Lung (tissue), 17 donors: ENCODE measurements at places on chromosomes 7 and 10. TPM values are rescaled to one million over a fixed set of nuclear protein-coding genes. Genes with fewer than 3 reads are reported as not detected.
A peak's percentile ranks its signal among the peaks of the same experiment; 100 is the strongest.

DNA sequence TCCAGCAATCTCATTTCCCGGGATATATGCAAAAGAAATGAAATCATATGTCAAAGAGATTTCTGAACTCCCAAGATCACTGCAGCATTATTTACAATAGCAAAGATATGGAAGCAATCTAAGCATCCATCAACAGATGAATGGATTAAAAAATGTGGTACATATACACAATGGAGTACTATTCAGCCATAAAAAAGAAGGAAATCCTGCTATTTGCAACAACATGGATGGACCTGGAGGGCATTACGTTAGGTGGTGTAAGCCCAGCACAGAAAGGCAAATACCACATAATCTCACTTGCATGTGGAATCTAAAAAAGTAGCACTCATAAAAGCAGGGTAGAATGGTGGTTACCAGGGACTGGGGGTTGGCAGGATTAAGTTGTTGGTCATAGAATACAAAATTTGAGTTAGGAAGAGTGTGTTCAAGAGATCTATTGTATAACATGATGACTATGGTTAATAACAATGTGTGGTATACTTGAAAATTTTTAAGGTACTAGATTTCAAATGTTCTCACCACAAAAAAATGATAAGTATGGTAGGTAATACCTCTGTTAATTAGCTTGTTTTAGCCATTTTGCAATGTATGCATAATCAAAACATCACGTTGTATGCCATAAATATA lies 32.9 kb upstream of the EIF5AL1 start:
- no peak for DNase-seq
- H3K4me3 ChIP-seq, result no peak overlapping the region
- no peak overlapping the region for H3K27ac ChIP-seq
- peaks cover 18% of the 10 kb centered on the region for H3K4me1 ChIP-seq
- no peaks in the 10 kb centered on the region for H3K27me3 ChIP-seq

DNA sequence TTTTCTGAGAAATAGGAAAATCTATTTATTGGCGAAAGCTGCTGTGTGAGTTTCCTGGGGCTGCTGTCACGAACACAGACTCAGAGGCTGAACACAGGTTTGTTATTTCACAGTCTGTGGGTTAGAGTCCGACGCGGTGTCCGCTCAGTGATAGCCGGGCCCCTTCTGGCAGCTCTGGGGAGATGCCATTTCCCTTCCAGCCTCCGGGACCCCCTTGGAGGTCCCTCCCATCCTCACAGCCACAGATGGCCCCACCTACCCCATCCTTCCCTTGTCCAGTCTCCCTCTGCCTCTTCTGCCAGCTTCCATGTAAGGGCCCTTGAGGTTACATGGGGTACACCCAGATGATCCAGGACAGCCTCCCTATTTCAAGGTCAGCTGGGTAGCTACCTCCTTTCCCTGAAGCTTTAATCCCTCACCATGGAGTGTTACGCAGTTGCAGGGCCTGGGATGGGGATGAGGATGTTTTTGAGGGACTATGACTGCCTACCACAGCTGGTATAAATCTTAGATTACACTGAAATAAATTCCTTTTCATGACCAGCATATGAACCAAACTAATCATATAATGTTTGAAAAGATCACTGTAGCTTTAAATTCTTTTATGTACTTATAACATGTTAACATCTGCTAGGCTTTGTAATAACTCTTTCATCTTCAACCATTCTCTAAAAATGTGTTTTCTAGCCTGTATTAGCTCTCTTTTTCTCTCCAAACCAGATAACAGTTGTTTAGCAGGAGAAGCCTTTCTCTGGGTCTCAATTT lies 98.5 kb downstream of the WDR37 start:
- H3K4me1 ChIP-seq, result peaks cover 3% of the 10 kb centered on the region
- peak; percentile 39 for DNase-seq
- H3K4me3 ChIP-seq, result no peak overlapping the region
- H3K27me3 ChIP-seq, result no peaks in the 10 kb centered on the region
- no peaks in the 10 kb centered on the region for H3K36me3 ChIP-seq
- no peak overlapping the region for H3K27ac ChIP-seq

DNA sequence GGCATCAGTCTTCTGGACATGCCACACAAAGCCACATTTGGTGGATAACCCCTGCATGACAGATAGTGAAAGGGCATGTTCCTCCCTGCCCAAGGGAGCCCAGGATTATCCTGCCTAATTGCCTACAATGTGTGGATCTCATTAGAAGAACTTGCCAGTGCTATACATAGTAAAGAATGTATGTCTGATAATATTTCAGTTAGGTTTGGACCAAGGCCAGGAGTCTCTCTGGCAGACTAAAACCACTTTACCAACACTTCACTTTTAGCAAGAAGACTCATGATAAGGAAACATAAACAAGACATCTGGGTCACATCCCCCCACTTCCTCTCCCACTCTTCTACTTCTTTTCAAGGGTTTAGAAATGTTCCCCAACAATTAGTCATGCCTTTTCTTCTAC lies 196.7 kb downstream of the MTERF1 start:
- H3K4me1 ChIP-seq, result peaks cover 2% of the 10 kb centered on the region
- no peak overlapping the region for H3K27ac ChIP-seq
- no peaks in the 10 kb centered on the region for H3K27me3 ChIP-seq

- H3K27me3 ChIP-seq, result no peaks in the 10 kb centered on the region
- H3K4me3 ChIP-seq, result no peak overlapping the region
- no peaks in the 10 kb centered on the region for H3K4me1 ChIP-seq
- no peak for DNase-seq
- peaks cover 5% of the 10 kb centered on the region for H3K36me3 ChIP-seq
Measured at GRCh38 chr10:132204078-132204780, 17.5 kb downstream of the DPYSL4 start.

DNA sequence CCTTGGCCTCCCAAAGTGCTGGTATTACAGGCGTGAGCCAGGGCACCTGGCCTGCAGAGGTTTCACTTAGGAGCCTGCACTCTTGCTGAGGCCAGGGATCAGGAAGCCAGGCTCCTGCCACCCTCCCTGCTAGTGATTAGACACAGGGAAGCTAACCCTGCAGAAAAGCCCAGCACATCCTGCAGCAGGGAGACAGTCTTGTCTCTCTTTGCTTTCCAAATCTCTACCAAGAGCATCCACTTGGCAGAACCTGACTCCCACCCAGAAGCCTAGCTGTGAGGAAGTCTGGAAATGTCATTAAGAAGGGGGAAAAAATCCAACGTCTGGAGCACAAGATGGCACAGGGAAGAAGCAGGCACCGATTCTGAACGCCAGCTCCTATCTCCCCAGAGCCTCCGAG lies 8.0 kb upstream of the FAM171A1 start:
- H3K27me3 ChIP-seq, result no peaks in the 10 kb centered on the region
- H3K4me1 ChIP-seq, result no peaks in the 10 kb centered on the region
- H3K27ac ChIP-seq, result no peak overlapping the region
- H3K4me3 ChIP-seq, result no peak overlapping the region
- no peaks in the 10 kb centered on the region for H3K36me3 ChIP-seq
- no peak for DNase-seq

DNA sequence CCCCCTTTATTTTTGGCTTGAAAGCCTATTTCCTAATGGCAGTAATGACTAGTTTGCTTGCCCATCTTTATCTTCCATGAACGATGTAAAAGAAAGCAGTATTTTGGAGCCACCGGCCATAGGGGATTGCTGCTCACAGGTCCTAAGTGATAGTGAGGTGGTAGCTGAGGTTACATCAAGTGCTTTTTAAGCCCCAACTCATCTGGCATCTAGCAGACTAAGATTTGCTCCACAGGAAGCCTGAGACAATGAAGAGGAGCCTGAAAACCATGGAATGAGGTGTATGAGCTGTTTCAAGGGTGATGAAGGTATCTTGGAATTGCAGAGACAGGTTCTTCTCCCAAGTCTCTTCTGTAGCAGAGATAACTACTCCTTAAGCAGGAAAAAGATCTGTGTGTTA lies 496.3 kb downstream of the XPNPEP1 start:
- H3K36me3 ChIP-seq, result no peaks in the 10 kb centered on the region
- no peak for DNase-seq
- no peaks in the 10 kb centered on the region for H3K4me1 ChIP-seq
- H3K4me3 ChIP-seq, result no peak overlapping the region

- DNase-seq, result no peak
- H3K27ac ChIP-seq, result no peak overlapping the region
- H3K27me3 ChIP-seq, result no peaks in the 10 kb centered on the region
- no peak overlapping the region for H3K4me3 ChIP-seq
Measured at GRCh38 chr7:89029864-89030263, 234.3 kb upstream of the TEX47 start.

DNA sequence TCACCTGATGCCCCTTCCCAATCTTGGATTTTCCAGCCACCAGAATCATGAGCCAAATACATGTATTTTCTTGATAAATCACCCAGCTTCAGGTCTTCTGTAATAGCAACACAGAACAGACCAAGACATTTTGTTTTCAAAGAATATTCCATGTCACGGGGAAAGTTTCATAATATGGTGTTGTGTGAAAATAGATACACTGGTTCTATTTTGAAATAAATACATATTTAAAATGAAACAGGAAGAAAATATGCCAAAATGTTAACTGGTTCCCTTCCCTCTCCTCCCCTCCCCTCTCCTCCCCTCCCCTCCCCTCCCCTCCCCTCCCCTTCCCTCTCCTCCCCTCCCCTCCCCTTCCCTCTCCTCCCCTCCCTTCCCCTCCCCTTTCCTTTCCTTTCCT lies 30.3 kb upstream of the CAMK1D start:
- H3K36me3 ChIP-seq, result no peaks in the 10 kb centered on the region
- no peak overlapping the region for H3K27ac ChIP-seq
- H3K4me1 ChIP-seq, result no peaks in the 10 kb centered on the region
- H3K27me3 ChIP-seq, result no peaks in the 10 kb centered on the region

GRCh38 chr10:133097961-133098360 lies 10.2 kb downstream of the ADGRA1 start:
- peaks cover 31% of the 10 kb centered on the region for H3K27me3 ChIP-seq
- H3K27ac ChIP-seq, result no peak overlapping the region
- H3K4me3 ChIP-seq, result no peak overlapping the region
- no peak for DNase-seq

DNA sequence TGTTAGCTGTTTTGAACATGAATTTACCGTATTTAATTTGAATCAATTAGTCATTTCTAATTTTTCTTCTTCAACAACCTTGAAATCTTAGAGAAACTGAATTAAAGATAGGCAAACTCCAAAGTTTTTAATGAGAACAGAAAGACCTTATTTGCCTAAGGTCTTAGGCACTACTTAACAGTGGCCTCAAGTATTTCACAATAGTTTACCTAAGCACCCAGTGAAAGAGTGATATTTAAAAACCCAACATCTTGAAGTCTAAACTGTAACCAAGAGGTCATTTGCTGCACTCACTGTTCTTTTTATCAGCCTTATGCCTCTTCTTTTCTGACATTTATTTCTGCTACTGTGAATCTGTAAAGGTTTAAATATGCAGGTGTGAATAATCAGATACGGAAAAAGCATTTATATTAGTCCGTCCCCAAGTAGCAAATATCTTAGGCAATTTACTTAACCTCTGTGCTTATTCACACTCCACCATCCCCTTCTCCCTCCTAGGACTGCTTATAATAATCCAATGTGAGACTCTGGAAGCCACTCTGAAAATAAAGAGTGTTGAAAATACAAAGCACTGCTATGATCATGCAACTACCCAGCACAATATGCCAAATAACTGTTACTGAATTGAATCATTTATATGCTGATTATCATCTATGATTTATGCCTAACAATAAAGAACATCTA lies 105.7 kb downstream of the ELAPOR2 start:
- no peak overlapping the region for H3K27ac ChIP-seq
- H3K4me1 ChIP-seq, result no peaks in the 10 kb centered on the region
- H3K36me3 ChIP-seq, result no peaks in the 10 kb centered on the region
- DNase-seq, result peak; percentile 46
- no peaks in the 10 kb centered on the region for H3K27me3 ChIP-seq

- H3K4me3 ChIP-seq, result no peak overlapping the region
- no peaks in the 10 kb centered on the region for H3K4me1 ChIP-seq
- no peak overlapping the region for H3K27ac ChIP-seq
- H3K27me3 ChIP-seq, result no peaks in the 10 kb centered on the region
- H3K36me3 ChIP-seq, result no peaks in the 10 kb centered on the region
Measured at GRCh38 chr7:4931943-4932342, 27.0 kb downstream of the MMD2 start.

GRCh38 chr7:103894656-103895596 lies 94.5 kb downstream of the RELN start:
- H3K27ac ChIP-seq, result no peak overlapping the region
- peak; percentile 75 for DNase-seq
- no peaks in the 10 kb centered on the region for H3K36me3 ChIP-seq
- H3K27me3 ChIP-seq, result no peaks in the 10 kb centered on the region
- H3K4me3 ChIP-seq, result no peak overlapping the region

DNA sequence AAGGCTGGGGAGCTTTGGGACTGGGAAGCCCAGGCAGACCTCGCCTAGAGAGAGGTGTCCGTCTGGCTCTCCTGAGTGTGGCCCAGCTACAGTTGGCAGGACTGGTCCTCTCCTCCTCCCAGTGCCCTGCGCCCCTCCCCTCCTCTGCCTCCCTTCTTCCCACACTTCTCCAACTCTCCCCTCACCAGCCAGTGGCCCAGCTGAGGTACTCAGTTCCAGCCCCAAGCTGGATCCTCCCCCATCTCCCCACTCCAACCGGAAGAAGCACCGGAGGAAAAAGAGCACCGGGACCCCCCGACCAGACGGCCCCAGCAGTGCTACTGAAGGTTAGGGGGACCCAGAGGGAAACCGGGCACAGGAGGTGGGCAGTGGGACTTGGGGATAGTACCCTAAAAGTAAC lies 27.7 kb downstream of the GBX1 start:
- no peaks in the 10 kb centered on the region for H3K4me1 ChIP-seq
- H3K36me3 ChIP-seq, result peaks cover 35% of the 10 kb centered on the region
- no peak overlapping the region for H3K27ac ChIP-seq
- no peak for DNase-seq

DNA sequence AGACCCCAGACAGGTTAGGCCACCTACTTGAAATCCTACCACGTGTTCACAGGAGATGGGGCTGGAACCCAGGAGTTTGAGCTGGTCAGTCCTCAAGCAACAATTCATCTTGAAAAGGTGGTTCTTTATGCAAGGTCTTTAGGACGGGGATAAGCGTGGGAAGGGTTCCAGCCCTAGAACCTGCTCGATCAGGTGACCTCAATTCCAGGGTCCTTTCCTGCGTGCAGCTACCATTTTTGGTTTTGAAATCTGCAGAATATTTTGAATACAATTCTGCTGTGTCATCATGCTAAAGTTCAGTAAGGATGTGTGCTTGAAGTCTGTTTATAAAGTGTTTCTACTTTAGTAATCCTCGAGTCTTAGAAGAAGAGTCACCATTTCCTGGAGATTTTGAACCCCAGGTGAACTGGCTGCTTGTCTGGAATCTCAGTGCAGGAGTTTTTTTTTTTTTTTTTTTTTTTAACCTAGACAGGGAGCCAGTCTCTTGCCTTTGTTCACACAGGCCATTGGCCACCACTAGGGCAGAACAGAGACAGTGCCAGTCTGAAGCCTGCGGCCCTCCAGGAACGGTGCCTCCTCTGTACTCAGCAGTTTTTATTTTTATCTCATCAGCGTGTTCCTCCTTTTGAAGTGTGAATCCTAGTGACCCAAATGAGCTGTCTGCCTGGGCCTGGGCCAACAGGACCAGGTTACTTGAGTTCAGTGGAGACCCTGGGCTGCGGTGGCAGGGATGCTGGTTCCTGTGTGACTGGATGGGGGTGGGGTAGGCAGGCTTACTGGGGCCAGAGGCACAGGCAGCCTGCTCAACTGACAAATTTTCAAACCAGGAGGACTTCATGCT lies 54.6 kb downstream of the EEPD1 start:
- no peak overlapping the region for H3K4me3 ChIP-seq
- H3K27me3 ChIP-seq, result no peaks in the 10 kb centered on the region
- no peak overlapping the region for H3K27ac ChIP-seq
- peak; percentile 69 for DNase-seq
- no peaks in the 10 kb centered on the region for H3K36me3 ChIP-seq

The FGL2 gene
- 21.6 TPM for total RNA-seq

The ITIH2 gene
- total RNA-seq, result 4.9 TPM

The ELOVL3 gene
- total RNA-seq, result 1.4 TPM

The TUBB8 gene
- not detected for total RNA-seq

The MBL2 gene
- 0.06 TPM for total RNA-seq

The SLC26A3 gene
- total RNA-seq, result not detected

The INSYN2A gene
- total RNA-seq, result 0.15 TPM
